GM23338 (cell line): ENCODE measurements at places on chromosomes 2 and 18.

DNA sequence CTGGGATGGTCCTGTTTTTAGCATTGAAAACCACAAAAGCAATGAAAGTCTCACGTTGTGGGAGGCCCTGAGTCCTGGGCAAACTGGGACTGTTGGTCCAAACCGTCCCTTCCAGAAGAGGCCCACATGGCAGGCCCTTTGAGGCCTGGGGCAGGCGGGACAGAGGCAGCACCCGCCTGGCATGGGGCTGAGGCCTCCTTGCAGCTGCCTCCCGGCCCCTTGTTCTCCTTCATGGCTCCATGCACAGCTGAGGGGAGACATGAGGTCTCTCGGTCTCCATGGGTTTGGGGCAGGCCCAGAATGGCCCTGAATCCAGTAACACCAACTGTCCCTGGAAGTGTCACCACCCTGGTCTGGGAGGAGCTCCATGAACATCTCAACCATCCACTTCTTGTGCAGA lies 61.9 kb downstream of the RRM2 start:
- DNase-seq = no peak

DNA sequence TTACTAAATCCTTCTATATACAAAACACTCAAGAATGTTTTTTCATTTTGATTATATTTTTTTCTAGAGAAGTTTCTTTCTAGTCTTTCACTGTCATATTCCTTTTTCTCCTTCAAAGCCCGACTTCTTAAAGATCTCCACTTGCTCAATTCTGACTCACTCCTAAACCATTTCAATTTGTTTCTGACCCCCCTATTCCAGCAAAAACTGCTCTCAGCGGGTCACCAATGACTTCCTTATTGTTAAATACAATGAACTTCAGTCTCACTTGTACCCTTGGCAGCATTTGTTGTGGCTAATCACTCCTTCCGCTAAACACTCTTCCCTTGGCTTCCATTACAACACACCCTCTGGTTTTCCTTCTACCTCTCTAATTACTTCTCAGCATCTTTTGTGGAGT lies 111.1 kb upstream of the RBBP8 start:
- peak; percentile 76 for DNase-seq

- DNase-seq = no peak
These were observed 22.1 kb downstream of the SRD5A2 start for GRCh38 chr2:31558401-31559295.

GRCh38 chr18:76493213-76494161 lies 1.6 kb downstream of the ZNF516 start:
- peak; percentile 24 for DNase-seq

GRCh38 chr2:217875138-217875537 lies 127.7 kb downstream of the TNS1 start:
- no peak for DNase-seq

DNA sequence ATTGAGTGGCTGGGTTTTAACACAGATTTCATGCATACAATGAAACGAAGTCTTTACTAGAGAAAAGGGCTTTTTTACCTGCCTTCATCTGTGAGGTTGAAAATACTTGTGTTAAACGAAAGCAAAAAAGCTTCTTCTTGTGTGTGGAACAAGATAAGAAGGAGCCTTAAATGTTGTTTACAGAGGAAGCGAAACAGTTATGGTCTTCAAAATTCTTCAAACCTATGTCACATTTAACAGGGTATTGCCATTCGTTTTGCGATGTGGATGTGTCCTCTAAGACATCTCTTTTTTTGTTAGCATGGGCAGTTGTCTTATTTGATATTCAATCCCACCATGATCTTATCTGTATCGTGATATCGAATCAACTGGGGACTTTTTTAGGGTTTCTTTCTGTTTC lies 532.6 kb downstream of the TMEM182 start:
- DNase-seq = no peak
